ENCODE measurements at places on chromosomes 5 and 9.

- DNase-seq, result no peak
Observed at GRCh38 chr5:68839019-68839552, 254.7 kb upstream of the SLC30A5 start.

DNA sequence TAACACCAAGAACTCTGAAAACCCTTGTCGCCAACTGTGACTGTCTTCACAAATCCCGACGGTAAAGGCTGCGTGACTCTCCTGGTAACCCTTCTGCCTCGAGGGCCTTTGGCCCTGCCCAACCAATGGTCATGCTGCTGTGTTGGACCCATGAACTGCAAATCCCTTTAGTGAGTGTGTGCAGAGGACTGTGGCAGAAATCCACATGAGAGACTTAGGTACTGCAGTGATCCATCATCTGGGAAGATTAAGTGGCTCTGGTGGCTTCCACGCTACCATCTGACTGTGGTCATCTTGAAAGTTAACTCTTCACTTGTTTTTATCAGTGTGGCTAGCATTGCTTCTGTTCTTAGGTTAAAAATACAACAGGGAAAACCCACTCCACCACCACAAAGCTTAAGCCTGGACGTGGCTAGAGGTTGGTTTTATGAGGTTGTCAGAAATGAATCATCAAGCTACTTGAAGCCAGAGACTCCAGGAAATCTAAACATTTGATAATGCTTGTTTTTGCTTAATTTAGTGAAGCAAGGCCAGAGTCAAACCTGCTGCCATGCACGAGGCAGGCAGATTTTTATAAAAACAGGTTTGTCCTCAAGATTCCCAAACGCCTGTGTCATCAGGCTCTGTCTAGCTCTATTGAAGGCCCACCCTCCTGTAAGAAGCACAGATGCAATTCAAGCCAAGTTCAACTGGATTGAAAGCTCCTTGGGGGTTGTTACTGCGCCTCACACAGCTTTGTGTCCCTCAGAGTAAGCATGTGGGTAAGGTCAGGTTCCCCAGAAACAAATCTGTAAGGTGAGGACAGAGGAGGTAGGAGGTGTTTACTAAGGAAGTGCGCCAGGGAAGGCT lies 52.7 kb upstream of the ERCC6L2 start:
- no peak for DNase-seq

GRCh38 chr9:22118810-22119521 lies 109.9 kb upstream of the CDKN2B start:
- DNase-seq, result no peak

- no peak for DNase-seq
Observed at GRCh38 chr9:134560206-134560605, 81.4 kb upstream of the COL5A1 start.

- no peak for DNase-seq
Observed at GRCh38 chr5:115486728-115487127, 57.8 kb downstream of the FEM1C start.

DNA sequence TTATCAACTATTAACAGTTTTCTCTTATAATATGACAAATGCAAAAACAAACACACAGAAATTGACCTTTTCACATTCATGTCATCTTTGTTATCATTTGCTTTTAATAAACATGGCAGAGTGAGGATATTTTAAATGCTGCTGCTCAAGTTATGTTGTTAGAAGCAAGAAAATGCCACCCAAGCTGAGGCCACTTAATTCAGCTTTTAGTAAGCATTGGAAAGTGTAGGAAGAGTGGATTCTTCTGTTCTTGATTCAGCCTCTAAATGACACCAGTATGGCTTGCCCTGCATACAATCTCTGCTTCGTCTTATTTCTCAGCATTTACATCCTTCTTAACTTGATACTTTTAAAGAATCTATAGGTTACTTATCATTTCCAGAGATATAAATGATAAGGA lies 420.4 kb upstream of the POU5F2 start:
- no peak for DNase-seq

DNA sequence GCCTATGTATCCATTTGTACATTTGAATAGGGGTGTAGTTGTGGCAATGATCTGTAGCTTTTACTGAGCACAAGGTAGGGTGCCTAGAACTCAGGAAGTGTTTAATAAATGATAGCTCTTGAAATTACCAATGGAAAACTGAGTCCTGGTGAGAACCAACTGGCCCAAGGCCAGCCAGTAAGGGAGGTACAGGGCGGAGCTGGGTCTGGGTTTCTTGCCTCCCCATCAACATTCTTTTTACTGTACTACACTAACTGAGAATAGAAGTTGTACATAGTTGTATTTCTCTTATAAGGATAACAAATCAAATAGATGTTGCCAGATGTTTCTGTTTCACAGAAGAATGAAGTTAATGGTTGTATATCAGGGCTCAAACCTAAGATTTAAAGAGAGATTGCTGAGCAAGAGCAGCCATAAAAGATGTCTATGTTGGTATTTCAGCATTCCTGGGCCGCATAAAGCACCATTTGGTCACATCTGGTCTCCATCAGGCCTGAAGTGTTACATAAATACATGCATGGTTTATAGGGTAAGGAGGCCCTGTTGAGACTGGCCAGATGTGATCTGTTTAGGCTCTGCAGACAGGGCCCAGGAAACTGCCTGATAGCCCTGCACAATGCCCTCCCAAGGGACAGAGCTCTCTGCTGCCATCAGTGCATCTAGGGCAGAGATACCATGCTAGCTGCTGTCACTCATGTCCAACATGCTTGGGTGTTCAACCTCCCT lies 210.5 kb downstream of the NXNL2 start:
- DNase-seq, result no peak

- no peak for DNase-seq
Observed at GRCh38 chr9:128108269-128109049, 19.1 kb downstream of the PTGES2 start.

DNA sequence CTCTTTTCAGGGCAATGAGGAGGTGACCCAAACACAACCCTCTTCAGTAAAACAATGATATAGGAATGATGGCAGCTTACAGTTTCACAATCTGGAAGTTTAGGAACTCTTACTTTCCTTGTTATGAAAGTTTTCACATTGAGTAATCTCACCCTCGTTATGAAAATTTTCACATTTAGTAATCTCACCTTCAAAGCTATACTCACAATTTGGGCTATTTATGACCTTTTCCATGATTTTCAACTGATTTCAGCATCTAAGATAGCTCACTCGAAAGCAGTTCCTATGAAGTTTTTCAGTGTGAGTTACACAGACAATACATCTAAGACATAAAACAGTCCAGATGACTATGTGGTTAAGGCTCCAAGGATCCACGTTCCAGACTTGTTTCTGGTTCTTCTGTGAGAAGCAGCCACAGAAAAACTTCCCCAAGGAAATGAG lies 57.1 kb downstream of the FOXD1 start:
- DNase-seq, result no peak

GRCh38 chr9:3150074-3150473 lies 306.2 kb upstream of the PUM3 start:
- no peak for DNase-seq

- no peak for DNase-seq
Observed at GRCh38 chr9:5696884-5697283, 68.0 kb downstream of the RIC1 start.

DNA sequence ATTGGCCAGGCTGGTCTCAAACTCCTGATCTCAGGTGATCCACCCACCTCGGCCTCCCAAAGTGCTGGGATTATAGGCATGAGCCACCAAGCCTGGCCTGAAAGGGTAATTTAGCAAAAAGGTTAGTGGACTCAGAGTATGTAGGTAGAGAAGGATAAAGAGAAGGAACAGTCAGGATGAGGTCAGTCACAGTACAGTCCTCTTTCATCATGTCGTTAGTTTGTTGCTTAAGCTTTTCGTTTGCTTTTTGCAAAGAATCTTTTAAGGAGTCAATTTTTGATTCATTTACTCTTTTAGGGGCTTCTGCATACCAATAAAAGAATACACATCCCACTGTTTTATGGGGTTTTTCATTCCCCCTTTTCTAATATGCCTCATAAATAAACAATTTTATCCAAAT lies 17.8 kb upstream of the GBGT1 start:
- DNase-seq, result no peak

DNA sequence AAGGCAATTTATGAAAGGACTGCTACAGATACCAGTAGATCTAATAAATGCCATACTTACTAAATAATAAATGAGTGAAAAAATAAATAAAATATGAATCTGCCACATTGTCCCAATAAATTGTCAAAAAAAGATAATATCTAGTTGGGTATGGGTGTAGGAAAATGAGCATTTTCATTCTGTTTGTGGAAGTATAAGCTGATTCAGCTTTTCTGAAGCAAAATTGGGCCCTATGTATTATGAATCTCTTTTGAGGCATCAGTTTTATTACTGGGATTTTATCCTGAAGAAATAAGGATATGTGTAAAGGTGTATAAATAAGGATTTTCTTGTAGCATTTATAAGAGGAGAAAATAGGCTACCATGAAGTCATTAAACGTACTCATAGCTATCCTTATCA lies 46.1 kb downstream of the CAVIN4 start:
- no peak for DNase-seq

DNA sequence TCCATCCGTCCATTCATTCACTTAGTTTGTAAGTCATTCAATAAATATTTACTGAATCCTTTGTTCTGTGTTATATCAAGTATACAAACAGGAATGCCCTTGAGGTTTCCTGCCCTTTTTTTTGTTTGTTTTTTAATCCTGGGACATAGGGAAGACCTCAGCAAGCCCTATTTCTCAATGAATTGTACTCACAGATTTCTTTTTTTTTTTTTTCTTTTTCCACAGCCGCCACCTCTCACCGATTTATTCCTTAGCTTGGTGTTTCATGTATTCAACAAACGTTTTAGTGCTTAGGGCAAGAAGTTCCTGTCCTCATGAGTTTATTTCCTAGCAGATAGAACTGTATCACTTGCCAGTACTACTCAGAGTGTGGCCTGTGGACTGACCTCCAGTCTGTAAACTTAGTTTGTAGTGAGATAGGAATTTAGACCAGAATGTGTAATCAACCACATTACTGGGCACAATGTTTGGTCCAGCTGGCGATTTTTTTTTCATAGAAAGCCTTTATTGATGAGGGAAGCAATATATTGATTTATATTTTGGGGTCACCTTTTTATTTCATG lies 35.4 kb upstream of the C5orf47 start:
- DNase-seq, result no peak

DNA sequence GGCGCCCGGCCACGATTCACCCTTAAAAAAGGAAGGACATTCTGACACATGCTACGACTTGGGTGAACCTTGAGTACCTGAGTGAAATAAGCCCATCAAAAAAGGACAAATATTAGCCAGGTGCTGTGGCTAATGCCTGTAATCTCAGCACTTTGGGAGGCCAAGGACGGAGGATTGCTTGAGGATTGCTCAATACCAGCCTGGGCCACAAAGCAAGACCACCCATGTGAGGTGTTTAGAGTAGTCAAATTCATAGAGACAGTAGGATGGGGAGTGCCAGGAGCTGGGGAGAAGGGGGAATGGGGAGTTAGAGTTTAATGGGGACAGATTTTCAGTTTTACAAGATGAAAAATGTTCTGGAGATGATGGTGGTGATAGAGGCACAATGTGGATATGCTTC lies 32.1 kb upstream of the IER5L start:
- DNase-seq, result no peak

GRCh38 chr5:34703767-34704713 lies 47.9 kb downstream of the RAI14 start:
- DNase-seq, result no peak

DNA sequence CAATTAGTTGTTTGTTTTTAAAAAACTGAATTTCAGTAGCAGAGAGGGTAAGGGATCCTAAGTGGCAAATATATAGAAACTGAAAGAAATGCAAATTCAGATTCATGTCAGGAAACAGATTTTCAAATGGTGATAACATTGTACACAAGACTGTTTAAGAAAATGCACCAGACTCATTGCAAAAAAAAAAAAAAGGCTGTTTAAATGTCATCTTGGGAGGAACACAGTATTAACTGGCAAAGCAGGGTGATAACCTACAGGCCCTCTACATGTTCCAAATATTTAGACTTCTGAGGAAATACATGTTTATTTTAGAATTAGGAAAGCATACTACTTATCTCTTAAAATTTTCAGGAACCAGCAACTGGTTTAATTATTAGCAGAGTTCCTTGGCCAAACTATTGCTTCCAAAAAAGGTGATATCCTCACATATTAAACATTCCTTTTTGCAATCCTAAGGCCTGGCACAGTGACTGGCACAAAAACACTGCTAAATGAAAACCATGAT lies 114.5 kb downstream of the TSSK1B start:
- DNase-seq, result peak; percentile 75

DNA sequence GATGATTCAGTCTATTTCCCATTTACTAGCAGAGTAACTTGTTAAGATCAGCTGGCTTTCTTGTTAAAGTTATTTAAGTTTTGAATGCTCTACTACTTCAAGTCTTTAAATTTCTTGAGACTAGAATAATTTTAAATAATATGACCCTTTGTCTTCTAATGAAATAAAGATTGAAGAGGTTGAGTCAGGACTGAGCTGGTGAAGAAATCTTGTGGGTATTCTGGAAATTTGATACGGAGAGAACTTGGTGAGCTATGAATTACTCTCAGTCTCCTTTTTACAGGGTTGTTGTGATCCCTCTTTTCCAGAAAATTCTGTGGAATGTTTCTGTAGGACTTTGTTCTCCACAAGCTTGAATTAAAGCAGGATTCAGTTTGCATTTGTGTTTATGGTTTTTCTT lies 29.3 kb downstream of the RNF20 start:
- DNase-seq, result no peak

DNA sequence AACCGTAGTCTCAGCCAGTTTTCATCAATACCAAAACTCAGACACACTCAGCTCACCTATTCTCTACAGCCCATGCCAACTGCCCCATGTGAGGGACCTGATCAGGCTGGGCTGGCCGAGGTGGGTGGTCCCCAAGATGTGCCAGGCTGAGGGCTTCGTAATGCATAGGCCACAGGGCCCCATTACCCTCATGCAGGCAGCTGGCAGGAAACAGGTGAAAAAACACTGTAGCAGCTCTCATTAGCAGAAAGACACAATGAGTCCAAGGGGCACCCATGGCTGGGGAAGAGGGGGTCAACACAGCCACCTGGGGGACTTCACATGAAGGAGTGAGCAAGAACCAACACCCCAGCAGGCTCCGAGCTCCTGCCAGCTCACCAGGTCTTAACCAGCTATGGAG lies 8.2 kb downstream of the IPPK start:
- DNase-seq, result no peak

- DNase-seq, result no peak
Observed at GRCh38 chr5:96439477-96440184, 6.6 kb upstream of the PCSK1 start.

GRCh38 chr5:142829801-142830220 lies 59.6 kb downstream of the ARHGAP26 start:
- DNase-seq, result no peak

DNA sequence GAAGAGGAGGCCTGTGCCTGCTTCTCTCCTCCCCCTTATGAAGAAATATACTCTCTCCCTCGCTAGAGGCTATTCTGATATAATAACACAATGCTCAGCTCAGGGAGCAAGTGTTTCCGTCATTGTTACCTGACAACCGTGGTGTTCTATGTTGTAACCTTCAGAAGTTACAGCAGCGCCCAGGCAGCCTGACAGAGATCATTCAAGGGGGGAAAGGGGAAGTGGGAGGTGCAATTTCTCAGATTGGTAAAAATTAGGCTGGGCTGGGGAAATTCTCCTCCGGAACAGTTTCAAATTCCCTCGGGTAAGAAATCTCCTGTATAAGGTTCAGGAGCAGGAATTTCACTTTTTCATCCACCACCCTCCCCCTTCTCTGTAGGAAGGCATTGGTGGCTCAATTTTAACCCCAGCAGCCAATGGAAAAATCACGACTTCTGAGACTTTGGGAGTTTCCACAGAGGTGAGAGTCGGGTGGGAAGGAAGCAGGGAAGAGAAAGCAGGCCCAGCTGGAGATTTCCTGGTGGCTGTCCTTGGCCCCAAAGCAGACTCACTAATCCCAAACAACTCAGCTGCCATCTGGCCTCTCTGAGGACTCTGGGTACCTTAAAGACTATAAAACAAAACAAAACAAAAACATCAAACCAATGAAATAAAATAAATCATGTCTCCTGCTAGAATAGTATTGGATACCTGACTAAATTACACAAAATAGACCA lies 1.3 kb downstream of the TMEM174 start:
- peak; percentile 10 for DNase-seq

Measured in common myeloid progenitor, CD34-positive (primary cell).